ENCODE measurements at places on chromosomes 13 and 19. TPM values are rescaled to one million over a fixed set of nuclear protein-coding genes. Genes with fewer than 3 reads are reported as not detected.

The URAD gene
- total RNA-seq = not detected

The SEMA6B gene
- 5.9 TPM for total RNA-seq

The SLC6A16 gene
- total RNA-seq = 0.30 TPM

DNA sequence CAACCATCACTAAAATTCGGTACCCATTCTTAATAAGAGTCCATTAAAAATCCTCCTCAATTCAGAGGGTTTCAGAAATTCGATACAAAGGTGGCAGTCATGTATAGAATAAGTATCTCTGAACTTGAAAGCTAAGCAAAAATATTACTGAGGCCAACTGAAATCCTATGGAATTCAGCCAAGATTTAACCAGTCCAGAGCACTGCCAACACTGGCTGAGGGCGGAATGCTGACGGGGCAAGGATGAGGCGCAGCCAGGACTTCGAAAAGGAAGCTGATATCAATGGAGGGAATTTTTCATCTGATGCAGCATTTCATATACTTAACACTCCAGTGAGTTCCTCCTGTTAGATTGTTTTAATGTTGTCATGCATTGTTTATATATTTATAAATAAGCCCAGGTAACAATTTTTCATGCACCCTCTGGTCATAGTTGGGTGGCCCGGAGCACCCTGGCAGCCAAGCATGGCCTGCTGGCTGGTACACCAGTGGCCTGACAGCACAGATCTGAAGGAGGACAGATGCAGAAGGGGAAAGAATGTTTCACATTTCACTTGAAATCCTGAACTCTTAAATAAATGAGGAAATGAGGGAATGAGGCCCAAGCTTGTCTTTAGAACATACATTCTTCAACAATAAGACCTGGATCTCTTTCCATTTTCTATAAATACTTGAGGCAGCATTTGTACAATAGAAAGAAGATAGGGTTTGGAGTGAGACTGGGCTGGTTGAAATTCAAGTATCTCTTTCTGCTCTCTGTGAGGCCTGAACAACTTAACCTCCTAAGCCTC lies 41.5 kb downstream of the WDFY2 start:
- DNase-seq = no peak

GRCh38 chr19:46821512-46822409 lies 28.9 kb downstream of the AP2S1 start:
- no peak for DNase-seq

GRCh38 chr19:7534531-7535046 lies 928 bp upstream of the PNPLA6 start:
- no peak for DNase-seq

DNA sequence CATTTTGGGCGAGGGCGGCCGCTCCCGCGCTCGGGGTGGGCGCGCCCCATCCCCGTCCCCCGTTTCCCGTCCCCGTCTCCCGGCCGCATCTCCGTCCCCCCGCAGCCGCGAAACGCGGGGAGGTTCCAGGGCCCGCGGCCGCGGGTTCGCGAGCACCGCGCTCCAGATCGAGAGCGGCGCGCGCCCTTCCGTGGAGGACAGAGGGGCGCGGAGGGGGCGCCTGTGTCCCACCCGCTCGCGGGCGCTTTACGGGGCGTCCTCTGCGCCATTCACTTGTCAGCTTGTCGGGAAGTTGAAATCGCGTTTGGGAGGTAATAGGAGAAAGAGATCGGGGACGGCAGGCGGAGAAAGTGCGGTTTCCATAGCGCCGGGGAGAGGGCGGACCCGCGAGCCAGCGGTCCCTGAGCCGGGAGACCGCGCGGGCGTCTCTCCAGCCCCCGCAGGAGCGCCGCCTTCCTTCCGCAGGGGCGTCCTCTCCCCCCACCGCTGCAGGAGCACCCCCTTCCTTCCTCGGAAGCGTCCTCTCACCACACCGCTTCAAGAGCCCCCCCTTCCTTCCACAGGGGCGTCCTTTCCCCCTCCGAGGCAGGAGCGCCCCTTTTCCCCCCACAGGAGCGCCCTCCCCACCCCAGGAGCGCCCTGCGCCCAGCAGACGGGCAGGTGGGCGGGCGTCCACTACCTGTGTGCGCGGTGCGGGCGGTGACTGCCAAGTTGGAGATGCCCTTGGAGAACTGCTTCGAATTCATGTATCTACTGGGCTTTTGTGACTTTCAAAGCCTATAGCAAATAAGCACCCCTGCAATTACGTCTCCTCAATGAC lies 962 bp upstream of the IRS2 start:
- DNase-seq = no peak

The ZNF382 gene
- total RNA-seq = 0.37 TPM

DNA sequence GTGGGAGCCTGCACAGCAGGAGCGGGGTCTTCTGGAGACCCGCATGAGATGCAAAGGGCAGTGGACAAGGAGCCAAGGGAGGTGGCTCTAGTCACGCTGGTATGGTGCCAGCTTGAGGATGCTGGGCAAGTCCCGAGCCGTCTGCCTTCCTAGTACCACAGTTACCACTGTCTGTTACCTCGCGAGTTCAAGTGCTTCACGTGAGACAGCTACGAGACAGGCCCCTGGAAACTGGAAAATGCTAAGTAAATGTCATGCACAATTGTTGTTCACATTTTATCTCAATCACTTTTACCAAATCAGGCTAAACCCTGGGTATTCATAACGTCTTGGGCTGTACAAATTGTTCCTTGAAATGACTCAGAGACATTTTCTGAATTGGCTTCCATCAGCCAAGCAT lies 155.7 kb downstream of the TNFRSF19 start:
- DNase-seq = no peak

DNA sequence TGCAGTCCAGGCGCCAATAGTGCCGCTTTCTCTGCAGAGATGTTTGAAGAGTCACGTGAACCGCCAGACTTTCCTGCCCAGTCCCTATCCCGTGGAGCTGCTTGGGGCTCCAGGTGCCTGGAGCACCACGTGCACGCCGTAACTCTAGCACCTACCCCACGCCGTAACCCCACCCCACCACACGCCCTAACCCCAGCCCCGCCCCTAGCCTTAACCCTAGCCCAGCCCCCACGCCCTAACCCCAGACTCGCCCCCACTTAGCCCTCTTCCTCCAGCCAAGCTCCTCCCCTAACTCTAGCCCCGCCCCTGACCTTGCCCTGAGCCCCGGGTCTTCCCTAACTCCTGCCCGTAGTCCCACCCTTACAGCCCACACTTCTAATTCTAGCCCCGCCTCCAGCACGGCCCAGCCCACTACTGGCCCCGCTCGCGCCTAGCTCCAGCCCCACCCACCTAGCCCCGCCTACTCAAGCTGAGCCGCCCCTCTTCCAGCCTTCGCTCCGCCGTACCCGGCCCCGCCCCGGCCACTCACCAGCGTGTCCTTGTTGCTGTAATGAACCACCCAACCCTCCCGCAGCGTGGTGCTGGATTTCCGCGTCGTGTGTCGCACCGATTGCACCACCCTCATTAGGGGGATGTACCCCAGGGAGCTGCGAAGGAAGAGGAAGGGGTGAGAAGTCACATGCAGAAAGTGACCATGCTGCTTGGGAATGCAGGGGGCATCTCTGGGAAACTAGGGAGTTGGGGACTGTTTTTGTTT lies 19.5 kb downstream of the PRKD2 start:
- peak; percentile 69 for DNase-seq

- DNase-seq = no peak
Observed at GRCh38 chr13:50526661-50527071, 316.8 kb downstream of the DLEU7 start.

DNA sequence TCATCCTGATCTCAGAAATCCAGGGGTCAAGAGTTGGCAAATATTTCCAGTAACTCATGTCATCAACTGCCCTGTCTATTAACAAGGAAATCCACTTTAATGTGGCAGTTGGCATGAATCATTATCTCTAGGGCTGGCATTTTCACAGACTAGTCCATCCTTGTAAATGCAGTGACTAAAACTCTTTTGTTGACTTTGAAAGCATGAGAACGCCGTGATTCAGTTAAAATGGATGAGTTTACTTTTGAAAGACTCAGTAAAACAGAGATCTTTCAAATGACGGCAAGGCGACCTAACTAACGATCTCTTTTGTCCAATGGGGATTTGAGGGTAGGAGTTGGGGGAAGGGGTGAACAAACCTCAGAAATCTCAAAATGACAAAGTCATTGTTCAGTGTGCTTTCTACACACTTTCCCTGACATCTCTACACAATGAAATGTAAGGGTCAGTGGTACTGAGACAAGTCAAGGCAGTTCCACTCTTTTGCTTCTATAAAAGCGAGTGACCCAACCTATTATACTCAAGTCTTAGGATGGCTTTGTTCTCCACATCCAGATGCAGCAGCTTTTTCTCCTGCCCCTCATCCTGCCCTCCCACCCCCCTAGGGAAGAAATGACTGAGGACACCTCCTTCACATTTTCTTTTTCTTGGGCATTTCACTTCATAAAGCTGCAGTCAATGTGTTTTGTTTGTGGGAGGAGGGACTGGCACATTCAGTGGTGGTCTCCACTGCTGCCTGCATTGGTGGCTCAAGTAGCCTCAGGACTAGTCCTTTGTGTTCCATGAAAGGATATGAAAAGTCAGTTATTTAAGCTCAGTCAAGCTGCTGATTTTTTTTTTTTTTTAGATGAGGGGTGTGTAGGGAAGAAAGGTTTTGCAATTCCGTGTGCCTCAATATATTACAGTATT lies 200.5 kb downstream of the ABCC4 start:
- peak; percentile 85 for DNase-seq

DNA sequence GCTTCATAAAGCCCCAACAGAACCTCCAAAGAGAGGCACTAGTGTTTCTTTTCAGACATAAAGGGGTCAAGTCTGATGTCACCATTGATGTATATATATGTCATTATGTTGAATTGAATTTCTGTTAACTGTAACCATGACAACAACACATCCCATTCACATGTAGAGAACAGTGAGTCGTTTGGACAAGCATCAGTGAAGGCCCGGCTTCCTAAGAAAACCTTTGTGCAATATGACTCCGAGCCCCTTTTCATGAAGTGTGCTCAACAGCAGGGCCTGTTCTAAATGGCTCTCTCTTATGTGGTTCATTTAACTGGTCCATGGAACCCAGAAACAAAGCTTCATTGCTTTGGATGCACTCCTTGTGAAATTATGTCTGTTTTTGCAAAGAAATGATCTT lies 67.2 kb upstream of the UBL3 start:
- DNase-seq = no peak

The ZNF536 gene
- not detected for total RNA-seq

The CCDC8 gene
- total RNA-seq = not detected

GRCh38 chr19:29623726-29624488 lies 17.8 kb downstream of the POP4 start:
- DNase-seq = no peak

- DNase-seq = no peak
Observed at GRCh38 chr13:55001881-55002280, 1973.3 kb downstream of the OLFM4 start.

DNA sequence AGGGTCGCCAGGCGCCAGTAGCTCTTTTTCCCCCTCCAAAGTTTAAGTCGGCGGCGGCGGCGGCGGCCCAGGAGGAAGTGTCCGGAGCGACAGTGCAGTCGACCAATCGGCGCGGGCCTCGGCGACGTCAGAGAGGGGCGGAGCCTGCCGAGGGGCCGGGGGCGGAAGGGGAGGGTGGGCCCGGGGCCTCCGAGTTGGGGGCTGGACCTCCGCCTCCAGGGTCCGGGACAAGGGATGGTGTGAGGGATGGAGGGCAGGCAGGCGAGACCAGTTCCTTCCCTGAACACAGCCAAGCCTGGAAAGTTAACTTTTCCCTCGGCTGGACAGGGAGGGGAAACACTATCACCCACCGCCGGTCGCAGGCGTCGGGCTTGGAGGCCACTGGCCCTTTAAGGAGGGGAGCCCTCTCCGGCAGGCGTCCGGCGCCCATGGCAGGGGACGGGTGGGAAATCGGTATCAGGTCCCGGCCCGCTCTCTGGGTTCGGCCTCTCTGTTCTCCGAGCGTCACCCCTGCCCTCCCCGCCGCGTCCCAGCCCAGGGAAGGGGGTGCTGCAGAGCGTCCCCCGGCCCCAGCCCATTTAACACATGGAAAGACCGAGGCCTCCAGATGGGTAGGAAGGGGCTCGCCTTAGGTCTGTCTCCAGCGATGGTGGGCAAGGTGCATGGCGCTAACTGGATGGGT lies at the start of gene PRKD2:
Gene PRKD2 (minus strand): TSS at position 81 of the 682 bp plus-strand sequence. CDS start 744 bp downstream, outside the sequence.
- peak; percentile 49 for DNase-seq

GRCh38 chr13:44434766-44435141 lies 61.1 kb downstream of the SERP2 start:
- no peak for DNase-seq

All from NCI-H460 (cell line).